ENCODE measurements at places on chromosomes 16 and 17.
A peak's percentile ranks its signal among the peaks of the same experiment; 100 is the strongest.

DNA sequence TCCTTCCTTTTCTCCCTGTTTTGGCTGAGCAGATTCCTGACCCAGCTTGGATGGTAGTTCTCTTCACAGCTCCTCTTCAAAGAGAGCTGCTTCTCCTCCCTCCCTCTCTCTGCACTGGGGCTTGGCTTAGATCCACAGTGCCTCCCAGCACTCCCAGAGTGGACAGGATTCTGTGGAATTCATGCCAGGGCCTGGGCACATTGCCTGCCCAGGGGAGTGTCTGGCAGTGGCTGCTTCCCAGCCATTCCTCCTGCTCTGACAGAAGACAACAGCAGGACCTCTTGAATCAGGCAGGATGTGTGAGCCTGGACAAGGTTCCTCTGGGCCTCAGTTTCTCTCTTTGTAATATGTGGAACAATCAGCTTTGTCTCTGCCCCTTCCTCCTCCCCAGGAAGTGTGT, 4.5 kb upstream of the MMP28 start:
- DNase-seq, result no peak

DNA sequence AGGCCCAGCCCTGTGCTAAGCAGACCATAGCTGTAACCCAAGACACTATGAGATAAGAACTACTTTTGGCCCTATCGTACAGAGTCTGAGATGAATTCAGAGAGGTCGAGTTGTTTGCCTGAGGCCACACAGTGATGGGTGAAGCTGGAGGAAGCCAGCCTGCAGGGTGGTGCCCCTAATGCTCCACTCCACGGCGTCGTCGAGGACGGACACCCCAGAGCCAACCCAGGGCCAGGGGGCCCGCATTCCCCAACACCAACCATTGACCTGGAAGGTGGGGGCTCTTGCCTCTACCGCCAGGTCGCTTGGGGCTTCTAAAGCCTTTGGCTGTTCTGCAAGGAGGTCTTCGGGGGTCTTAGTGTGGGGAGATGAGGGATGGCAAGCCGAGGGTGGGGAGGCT, 84.1 kb downstream of the IRF8 start:
- DNase-seq, result no peak

GRCh38 chr16:88585927-88586581, 15.9 kb downstream of the ZC3H18 start:
- no peak for DNase-seq

DNA sequence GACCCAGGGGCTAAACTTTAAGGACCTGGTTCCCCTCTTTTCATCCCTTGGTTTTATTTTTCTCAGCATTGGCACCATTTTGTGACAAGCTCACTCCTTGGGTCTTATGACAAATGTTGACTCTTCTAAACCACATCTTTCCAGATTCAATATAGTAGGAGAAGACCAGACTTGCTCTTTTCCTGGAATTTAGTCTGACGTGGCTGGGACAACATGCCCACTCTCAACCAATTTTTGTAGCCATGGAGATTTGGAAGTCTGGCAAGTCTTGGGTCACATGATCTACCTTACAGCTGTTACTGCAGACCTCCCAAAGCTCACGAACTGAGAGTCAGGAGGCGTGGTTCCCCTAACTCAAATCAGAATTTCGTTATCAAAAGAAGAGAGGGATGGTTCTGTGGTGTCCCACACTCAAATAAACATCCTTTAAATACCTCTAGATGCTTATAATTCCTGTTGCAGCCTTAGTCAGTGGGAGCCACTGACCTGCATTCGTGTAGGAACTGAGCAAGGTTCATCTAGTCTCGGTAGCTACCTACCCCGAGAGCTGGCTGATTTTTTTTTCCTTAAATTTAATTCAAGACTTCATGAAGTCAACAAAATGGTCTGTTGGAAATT, 683.5 kb downstream of the MAF start:
- no peak for DNase-seq

DNA sequence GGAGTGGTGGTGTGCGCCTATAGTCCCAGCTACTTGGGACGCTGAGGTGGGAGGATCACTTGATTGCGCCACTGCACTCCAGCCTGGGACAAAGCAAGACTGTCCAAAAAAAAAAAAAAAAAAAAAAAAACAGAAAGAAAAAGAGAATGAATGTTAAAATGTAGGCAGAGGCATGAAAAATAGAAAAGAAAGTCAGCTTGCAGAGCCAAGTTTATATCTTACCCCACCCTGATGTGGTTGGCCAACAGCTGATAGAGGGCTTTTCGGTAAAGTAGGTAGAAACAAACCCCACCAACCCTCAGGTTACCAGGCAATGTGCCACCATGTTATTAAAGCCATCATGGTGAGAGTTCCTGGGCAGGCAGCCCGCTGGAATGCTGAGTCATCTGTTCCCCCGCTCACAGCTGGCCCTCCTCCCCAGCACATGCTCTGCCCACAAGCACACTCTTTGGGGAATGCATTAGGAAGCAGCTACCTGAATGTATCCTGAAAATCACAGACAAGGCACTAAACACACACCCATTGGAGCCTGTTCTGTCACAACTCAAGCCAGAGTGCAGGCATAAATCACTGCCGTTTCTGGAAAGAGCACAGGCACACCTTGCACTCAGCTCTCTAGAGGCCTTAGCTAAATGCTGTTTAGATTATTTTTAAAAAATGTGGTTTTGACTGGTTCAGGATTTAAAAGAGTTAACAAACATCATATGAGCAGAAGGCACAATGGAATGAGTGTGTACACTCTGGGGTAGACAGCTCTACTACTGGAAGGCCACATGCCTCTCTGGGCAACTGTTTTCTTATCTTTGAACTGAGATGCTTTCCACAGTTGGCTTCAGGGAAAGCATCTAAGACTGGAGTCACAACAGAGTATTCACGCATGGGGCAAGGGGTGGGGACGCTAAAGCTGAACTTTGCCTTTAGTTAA, 128.5 kb downstream of the PARN start:
- no peak for DNase-seq

DNA sequence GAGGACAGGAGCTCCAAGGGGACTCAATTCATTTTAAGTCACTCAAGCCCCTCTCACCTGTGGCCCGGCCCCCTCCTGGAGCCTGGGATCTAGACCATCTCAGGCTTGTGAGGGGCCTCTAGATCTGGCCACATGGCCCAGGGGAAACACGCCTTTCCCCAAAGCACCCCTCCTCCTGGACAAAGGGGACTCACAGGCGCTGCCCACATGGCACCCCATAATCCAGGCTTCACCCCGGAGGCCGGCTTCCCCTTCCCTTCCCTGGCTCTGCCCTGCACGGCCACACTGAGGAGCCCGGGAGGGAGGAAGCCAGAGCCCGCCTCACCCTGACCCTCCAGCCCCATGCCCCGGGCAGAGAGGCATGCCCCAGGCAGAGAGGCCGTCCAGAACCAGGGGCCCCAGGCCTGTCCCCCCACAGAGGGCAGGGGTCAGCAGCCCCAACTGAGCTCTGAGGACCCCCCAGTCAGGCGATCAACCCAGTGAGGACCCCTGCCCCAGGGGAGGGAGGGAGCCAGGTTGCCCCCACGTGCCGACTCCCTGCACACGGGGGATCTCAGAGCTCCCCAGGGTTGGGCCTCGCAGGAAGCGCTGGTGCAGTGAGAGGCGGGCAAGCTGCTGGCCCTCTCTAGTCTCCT, 10.9 kb downstream of the HS3ST6 start:
- no peak for DNase-seq

GRCh38 chr16:768428-768827, 7.9 kb downstream of the MSLN start:
- no peak for DNase-seq

DNA sequence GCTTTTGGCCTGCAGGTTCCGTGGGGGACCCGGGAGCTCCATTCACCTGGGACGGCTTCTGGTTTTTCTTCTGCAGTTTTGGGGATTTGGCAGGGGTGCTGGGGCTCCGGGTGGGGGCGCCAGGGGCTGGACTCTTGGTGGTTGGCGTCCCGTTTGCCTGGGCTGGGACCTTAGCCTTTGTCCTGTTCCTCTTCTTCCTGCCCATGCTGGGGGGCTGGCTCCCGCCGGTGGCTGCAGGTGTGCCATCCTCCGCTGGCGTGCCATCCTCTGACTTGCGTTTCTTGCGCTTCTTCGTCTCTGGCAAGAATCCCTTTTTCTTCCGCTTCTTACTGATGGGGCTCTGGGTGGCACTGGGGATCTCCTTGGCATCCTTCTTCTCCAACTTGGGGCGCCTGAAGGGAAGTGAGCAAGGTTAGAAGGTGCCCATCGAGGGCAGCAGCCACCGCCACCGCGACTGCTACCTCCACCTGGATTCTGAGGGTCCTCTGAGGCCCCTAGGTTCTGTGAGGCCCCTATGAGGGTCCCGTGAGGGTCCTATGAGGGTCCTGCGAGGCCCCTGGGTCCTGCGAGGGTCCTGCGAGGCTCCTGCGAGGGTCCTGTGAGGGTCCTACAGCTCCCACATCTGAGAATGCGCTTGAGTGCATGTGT, 15.5 kb downstream of the MYBBP1A start:
- no peak for DNase-seq

DNA sequence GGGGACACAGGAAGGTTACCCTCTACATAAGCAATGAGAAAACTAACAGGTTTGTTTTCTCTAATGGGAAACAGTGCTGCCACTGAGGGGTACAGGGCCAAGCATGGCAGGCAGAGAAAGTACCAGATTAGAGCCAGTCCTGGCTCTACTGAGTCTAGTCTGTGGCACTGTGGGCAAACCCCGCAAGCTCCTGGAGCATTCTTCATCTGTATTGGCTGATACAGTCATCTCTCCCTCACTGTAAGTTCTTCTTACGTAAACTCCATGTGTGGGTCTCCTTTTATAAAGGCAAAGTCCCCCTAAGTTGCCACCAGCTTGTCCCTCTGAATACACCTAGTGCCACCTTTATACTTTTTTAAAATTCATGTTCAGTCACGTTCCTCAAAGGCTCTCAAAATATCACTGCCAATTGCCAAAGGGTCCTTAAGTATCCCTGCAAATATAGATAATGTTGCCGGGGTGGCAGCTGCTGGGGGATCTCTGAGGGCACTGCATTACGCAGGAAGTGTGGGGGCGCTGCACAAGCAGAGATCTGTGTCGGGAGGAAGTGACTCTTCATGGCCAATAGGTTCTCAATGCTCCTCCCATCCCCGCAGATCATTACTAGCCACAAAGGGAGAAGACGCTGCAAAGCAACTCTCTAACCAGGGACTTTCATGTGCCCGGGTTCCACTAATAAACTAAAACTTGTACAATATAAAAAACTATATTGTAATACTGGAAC, 18.8 kb downstream of the XPO6 start:
- DNase-seq, result peak; percentile 73

- no peak for DNase-seq
Observed at GRCh38 chr17:3804503-3804931, 3.5 kb upstream of the ITGAE start.

DNA sequence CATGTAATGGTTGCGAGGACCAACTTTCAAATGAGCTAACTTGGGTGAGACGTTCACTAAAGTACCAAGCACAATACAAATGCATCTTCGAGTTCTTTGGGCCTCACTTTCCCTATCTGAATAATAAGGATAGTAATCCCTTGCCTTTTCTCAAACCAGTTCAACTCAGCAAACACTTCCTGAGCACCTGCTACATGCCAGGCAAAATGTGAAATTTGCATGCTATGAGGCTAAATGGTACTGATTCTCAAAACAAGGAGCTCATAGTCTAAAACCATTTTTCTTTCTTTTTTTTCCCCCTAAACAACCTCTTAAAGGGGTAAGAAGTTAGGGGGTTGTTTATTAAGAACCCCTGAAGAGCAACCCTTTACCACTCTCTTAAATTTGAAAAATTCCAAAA, 101.4 kb upstream of the HLF start:
- DNase-seq, result no peak

- no peak for DNase-seq
Observed at GRCh38 chr17:56887105-56887504, 26.7 kb downstream of the TRIM25 start.

DNA sequence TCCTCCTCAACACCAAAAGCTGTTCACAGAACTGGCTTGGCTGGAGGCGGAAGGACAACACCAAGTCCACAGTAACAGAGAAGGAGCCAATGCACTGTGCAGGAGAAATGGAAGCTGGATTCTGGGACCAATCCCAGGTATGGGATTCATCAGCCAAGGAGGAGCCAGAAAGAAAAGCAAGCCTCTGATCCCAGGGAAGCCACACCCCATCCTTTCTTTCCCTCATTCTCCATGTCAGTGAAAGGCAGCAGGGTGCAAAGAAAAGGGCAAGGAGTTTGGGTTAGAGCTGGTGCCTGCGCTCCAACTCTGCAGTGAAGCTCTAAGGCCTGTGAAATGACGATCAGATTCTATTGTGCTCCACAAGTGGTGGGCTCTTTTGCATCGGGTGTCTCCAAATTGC, 11.0 kb downstream of the DCAKD start:
- DNase-seq, result no peak

DNA sequence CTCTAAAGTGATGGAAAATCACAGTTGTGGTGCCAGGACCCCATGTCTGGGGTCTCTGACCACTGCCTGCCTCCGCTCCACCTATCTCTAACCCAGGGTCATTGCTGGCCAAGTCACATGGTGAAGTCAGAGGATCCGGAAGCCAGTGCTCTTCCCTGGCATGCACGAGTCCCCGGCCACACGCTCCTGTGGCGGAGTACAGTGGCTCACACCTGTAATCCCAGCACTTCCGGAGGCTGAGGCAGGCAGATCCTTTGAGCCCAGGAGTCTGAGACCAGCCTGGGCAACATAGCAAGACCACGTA, 21.5 kb upstream of the RBFOX3 start:
- no peak for DNase-seq

DNA sequence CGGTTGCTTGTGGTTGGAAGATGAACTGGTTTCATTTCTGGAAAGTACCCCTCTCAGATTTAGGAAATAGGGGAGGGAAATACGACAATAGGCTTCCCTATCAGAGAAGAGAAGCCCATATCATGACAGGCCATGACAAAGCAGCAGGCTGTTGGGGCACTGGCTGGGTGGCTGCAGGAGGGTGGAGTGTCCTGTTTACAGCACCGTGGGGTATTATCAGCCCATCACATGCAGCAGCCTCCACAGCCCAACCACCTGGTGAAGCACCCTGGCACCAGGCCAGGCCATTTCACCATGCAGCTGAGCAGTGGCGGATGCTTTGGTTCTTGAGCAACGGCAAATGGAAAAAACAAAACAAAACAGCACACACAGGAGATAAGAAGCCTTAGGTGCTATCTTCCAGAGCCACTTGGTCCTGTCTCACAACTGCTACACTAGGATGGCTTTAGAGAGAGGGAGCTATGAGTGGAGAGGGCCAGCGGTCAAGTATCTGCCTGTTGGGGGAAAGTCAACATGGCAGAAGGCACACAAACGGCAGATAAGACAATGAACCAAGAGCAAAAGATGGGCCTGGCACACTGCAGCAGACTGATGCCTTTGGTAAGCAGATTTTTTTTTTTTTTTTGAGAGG, 24.2 kb downstream of the FAM117A start:
- peak; percentile 96 for DNase-seq

DNA sequence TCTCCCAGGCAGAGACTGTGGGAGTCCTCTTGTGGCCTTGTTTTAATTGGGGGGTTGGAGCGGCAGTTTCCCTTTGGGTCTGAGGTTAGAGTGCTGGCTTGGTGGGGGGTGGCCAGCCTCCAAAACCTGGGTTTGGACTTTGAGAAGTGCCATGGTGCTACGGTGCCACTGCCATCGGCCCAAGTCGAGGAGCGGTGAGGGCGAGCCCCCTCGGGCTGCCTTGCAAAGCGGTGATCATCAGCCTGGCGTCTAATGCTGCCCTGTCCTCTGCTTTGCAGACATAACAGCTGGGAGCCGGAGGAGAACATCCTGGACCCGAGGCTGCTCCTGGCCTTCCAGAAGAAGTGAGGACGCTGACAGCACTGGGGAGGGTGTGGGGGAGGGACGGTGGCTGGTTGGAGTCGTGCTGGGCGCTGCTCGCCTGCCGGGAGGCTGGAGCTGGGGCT, 1.2 kb downstream of the CBX2 start:
- no peak for DNase-seq

GRCh38 chr17:19384723-19385391, 2.1 kb downstream of the MFAP4 start:
- no peak for DNase-seq
